Thyroid gland (tissue), 4 donors: ENCODE measurements at places on chromosomes 5 and 9. TPM values are rescaled to one million over a fixed set of nuclear protein-coding genes. Genes with fewer than 3 reads are reported as not detected.

DNA sequence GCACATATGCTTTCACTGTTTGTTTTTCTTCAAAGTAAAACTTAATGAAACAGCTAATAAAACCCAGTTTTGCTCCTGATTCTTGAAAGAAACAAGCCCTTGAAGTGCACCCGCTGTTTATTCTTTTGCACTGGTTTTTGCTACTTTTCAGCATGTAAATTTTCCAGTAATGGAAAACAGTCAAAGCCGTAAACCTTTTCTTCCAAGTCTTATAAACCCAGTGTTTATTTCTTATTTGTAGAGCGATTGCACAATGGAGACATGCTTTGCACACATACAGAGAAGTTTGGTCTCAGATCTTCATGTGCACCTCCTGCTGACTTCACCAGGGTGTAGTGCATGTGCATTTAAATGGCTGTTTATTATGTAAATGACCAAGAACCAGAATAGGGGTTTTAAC lies 51.8 kb downstream of the ATG10 start:
- no peaks in the 10 kb centered on the region for H3K36me3 ChIP-seq
- H3K27me3 ChIP-seq: no peaks in the 10 kb centered on the region
- peaks cover 7% of the 10 kb centered on the region for H3K4me1 ChIP-seq
- no peak for DNase-seq
- H3K27ac ChIP-seq: no peak overlapping the region
- H3K4me3 ChIP-seq: no peak overlapping the region

DNA sequence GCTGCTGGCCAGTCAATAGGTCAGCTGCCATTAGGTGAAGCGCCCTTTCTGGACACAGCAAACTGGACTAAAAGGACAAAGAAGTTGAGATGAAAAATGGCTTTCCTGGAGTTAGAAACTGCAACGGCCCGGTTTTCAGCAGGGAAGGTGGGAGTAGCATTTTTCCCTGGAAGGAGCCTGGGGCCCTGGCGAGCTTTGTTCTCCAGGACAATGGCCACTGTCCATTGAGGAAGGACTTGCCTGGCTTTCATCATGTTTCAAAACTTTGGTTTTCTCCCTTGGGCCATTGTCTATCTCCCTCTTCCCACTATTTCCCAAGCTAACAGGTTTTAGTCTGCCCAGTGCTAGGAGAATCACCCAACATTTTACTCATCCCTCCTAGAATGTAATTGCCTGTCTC lies 56.2 kb downstream of the MOCS2 start:
- no peak overlapping the region for H3K4me3 ChIP-seq
- H3K27ac ChIP-seq: no peak overlapping the region
- no peaks in the 10 kb centered on the region for H3K27me3 ChIP-seq
- no peak for DNase-seq
- no peaks in the 10 kb centered on the region for H3K36me3 ChIP-seq

GRCh38 chr5:82218374-82219156 lies 59.6 kb downstream of the RPS23 start:
- H3K4me3 ChIP-seq: no peak overlapping the region
- H3K27me3 ChIP-seq: no peaks in the 10 kb centered on the region
- DNase-seq: no peak
- H3K27ac ChIP-seq: no peak overlapping the region

Gene EGFLAM
- total RNA-seq: 3.5 TPM

DNA sequence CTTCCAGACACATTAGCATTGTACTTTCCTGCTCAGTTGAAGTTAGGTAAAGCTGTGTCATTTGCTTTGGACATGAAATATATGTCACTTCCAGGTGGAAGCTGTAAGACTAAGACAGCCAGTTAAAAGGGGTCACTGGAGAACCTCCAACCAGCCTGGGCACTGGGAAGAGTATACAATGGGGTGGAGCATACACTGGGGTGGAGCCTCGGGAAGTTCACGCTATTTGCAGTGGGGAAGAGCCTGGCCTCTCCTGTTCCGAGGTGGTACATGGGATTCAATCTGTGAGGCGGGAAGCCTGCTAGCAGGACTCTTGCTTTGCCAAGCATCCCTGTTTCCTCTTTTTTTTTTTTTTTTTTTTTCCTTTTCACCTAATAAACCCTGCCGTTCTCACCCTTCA lies 145.3 kb downstream of the TTC39B start:
- no peaks in the 10 kb centered on the region for H3K27me3 ChIP-seq
- no peaks in the 10 kb centered on the region for H3K36me3 ChIP-seq
- no peak for DNase-seq
- no peak overlapping the region for H3K27ac ChIP-seq
- H3K4me3 ChIP-seq: no peak overlapping the region
- peaks cover 3% of the 10 kb centered on the region for H3K4me1 ChIP-seq

DNA sequence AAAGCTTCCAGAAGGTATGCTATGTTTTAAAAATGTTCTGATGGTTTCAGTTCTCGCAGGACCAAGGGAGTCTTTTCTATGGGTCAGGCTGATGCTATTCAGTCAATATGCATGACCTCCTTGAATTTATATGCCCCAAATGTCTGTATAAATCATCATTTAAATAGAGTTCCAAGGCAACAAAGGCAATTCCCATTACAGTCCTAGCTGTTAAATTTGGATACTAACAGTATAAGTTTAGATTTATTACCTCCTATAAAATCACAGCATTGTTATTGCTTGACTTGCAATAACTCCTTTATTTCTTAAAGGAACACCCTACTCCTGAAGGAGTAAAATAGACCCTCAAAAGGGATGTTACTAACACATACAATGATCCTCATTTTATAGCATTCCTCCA lies 387.7 kb upstream of the CHD1 start:
- DNase-seq: no peak
- no peaks in the 10 kb centered on the region for H3K36me3 ChIP-seq
- no peaks in the 10 kb centered on the region for H3K4me1 ChIP-seq
- no peaks in the 10 kb centered on the region for H3K27me3 ChIP-seq
- H3K4me3 ChIP-seq: no peak overlapping the region

Gene PCDHB5
- 21.4 TPM for total RNA-seq

DNA sequence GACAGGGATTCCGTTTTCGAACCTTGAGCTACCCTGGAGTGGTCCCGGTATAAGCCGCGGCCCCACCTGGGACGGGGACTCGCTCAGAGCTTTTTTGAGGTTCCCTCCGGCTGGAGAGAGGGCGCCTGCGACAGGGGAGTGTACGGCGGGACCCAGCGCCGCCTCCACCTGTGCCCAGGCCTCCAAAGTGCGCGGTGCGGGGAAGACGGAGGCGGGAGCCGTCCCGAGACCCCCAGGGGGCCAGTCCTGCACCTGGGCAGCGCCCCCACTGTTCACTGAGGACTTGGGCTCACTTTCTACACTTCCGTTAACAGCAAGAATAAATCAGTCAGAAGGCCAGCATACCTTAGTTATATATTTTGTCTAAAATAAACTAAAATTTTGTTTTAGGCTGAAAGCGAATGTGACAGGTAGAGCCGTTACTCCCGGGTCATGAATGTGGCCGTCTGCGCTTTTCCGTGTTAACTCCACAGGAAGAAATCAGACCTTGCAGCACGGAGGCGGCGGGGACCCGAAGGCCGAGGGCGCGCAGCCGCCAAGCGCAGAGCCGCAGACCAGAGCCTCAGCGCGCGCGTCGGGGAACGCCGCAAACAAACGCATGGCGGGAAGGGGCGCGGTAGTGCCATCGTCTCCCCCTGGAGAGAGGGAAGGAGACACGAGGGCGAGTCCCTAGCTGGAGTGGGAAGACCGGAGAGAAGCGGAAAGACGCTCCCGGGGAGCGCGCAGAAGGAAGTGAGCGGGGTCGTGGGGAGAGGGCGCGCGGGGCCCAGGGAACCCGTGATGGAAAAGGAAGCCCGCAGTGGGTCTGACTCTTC lies 14.1 kb downstream of the TRIM7 start:
- H3K4me1 ChIP-seq: peaks cover 4% of the 10 kb centered on the region
- peak overlapping the region; percentile 94 for H3K27ac ChIP-seq
- DNase-seq: peak; percentile 54
- H3K27me3 ChIP-seq: no peaks in the 10 kb centered on the region
- H3K36me3 ChIP-seq: no peaks in the 10 kb centered on the region

- peaks cover 17% of the 10 kb centered on the region for H3K4me1 ChIP-seq
- no peaks in the 10 kb centered on the region for H3K36me3 ChIP-seq
- no peak overlapping the region for H3K4me3 ChIP-seq
- H3K27me3 ChIP-seq: no peaks in the 10 kb centered on the region
These were observed 33.9 kb downstream of the SH3PXD2B start for GRCh38 chr5:172420235-172420939.

- peak overlapping the region; percentile 87 for H3K4me3 ChIP-seq
- H3K4me1 ChIP-seq: peaks cover 24% of the 10 kb centered on the region
- no peaks in the 10 kb centered on the region for H3K27me3 ChIP-seq
- DNase-seq: no peak
These were observed 7.6 kb downstream of the ARPC5L start for GRCh38 chr9:124869466-124869985.

Gene MATR3
- total RNA-seq: 363 TPM

DNA sequence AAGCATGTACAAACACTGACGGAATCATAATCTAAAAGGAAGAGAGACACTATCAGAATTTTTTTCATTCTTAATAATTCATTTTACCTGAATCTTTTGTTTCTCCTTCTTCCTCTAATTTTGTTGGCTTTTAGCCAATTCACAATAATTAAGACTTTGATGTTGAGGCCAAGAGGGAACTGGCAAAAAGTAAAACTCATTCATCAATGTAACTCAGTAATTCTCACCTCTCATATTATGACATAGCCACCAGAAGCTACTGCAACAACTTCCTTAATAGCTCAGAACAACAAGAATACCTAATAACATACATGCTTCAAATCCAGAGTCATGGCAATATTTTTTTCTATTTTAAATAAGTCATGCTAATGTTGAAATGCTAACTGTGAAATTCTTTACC lies 64.5 kb downstream of the MCTP1 start:
- no peak overlapping the region for H3K4me3 ChIP-seq
- H3K4me1 ChIP-seq: no peaks in the 10 kb centered on the region
- no peak overlapping the region for H3K27ac ChIP-seq
- no peaks in the 10 kb centered on the region for H3K27me3 ChIP-seq
- DNase-seq: no peak
- no peaks in the 10 kb centered on the region for H3K36me3 ChIP-seq

DNA sequence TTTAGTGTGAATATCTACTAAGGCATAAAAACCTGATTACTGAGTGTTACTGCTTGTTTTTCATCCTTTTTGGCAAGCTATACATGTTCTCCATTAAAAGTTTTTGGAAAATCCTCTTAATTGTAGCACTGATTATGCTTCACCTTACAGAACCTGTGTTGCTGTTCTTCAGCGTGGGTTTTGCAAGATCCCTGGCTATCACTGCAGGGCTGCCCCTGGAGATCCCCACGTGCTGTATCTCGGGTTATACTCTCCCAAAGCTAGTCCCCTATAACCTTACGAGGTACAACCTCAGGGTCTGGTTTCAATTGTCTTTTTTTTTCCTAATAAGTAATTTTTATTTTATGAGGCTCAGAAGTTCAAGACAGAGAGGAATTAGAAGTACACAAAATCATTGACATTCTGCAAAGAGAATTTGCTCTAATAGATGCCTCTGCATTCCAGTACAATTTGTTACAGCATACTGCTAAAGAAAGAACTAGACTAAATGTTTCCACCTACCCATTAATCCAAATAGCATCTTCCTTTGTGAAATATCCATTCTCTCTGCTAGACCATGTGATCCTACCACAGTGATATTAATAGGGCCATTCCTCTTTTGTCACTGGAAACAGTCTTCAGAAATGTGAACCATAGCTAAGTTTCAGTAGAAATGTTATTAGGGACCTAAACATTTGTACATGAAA lies 25.8 kb upstream of the CAMK4 start:
- H3K4me3 ChIP-seq: no peak overlapping the region
- no peaks in the 10 kb centered on the region for H3K27me3 ChIP-seq
- DNase-seq: no peak
- no peaks in the 10 kb centered on the region for H3K4me1 ChIP-seq
- no peak overlapping the region for H3K27ac ChIP-seq
- H3K36me3 ChIP-seq: no peaks in the 10 kb centered on the region

- H3K36me3 ChIP-seq: no peaks in the 10 kb centered on the region
- H3K27me3 ChIP-seq: no peaks in the 10 kb centered on the region
- H3K4me3 ChIP-seq: no peak overlapping the region
- no peaks in the 10 kb centered on the region for H3K4me1 ChIP-seq
- no peak overlapping the region for H3K27ac ChIP-seq
- no peak for DNase-seq
These were observed 318.1 kb upstream of the SGCD start for GRCh38 chr5:156008844-156009243.

Gene PCA3
- not detected for total RNA-seq

Gene EQTN
- total RNA-seq: not detected

DNA sequence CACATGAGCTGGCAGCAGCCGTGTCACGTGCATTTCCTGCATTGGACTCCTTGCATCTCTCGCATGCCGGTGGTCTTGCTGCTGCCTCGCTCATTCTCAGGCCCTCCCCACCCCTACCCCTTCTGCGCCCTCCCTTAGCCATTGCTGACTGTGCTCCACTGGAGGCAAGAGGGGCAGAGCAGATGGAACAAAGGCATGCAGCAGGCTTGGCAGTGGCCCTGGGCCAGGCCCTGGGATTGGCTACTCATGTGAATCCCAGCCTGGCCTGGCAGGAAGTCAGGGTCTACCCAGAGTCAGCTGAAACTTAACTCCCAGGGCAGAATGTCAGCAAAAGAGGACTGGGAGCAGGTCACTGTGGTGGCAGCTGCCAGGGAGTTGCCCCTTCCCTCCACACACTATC lies 62.3 kb downstream of the TSTD2 start:
- H3K4me3 ChIP-seq: no peak overlapping the region
- peaks cover 16% of the 10 kb centered on the region for H3K36me3 ChIP-seq
- DNase-seq: peak; percentile 96

Gene CREBRF
- 68.7 TPM for total RNA-seq

DNA sequence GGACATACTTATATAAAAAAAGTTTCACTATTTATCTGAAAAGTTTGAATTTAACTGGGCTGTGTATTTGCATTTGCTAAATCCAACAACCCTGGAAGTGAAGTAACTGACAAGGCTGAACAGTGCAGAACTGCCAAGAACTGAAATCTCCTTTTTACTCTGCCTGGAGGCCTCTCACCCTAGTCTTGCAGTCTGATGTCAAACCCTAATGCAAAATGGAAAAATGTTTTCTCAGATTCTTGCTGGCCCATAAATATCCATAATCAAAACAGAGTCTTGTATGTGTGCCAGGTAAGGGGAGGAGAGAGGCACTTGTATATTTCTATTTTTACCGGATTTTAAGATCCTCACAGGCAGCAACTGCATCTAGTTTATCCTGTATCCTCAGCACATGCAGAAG lies 432.7 kb upstream of the KLF4 start:
- H3K36me3 ChIP-seq: no peaks in the 10 kb centered on the region
- H3K4me1 ChIP-seq: peaks cover 3% of the 10 kb centered on the region
- no peaks in the 10 kb centered on the region for H3K27me3 ChIP-seq

DNA sequence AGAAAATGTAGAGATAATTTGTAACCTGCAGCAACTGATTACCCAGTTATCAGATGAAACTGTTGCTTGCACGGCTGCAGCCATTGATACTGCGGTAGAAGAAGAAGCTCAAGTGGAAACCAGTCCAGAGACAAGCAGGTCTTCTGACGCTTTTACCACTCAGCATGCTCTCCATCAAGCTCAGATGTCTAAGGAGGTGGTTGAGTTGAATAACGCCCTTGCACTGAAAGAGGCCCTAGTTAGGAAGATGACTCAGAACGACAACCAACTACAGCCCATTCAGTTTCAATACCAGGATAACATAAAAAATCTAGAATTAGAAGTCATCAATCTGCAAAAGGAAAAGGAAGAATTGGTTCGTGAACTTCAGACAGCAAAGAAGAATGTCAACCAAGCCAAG lies 1.7 kb downstream of the KIF4B start:
- no peaks in the 10 kb centered on the region for H3K27me3 ChIP-seq
- no peak overlapping the region for H3K4me3 ChIP-seq
- no peaks in the 10 kb centered on the region for H3K36me3 ChIP-seq
- DNase-seq: no peak

Gene TEK
- 32.6 TPM for total RNA-seq

Gene CWC27
- total RNA-seq: 15.0 TPM

GRCh38 chr9:16848179-16848578 lies 22.3 kb downstream of the BNC2 start:
- no peaks in the 10 kb centered on the region for H3K4me1 ChIP-seq
- no peak overlapping the region for H3K27ac ChIP-seq
- no peak for DNase-seq

Gene FAXDC2
- total RNA-seq: 148 TPM
